ENCODE measurements at places on chromosomes 6 and 20.

DNA sequence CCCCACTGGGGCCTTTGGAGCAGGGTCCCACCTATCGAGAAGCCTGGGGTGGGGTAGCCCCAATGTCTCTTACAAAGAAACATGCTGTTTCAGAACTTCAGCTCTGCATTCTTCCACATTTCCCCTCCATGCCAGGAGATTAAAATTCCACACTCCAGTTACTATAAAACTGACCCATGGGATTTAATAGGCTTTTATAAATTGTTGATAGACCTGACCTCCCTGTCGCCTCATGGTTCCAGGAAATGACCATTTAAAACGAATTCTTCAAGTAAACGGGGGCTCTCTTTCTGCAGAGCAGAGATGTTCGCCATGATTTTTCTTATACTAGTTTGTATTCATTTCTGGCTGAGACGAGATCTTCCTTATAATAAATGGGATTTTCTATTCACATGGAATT lies 19.3 kb downstream of the RIN2 start:
- DNase-seq: no peak

DNA sequence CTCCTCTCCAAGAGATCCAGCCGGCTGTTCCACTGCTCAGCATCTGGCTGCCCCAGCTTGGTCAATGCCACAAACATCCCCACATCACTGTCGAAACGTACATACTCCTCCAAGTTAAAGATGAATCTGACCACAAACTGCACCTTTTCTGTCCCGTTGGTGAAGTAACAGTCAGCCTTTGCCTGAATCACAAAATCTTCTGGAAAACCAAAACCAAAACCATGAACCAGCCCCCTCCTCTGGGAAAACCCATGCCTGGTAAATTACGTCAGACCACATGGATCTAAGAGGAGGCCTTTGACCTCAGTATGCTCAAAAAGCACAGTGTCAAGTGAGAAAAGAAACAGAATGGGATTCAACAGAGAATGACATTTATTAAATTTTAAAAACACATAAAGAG lies 1.7 kb downstream of the HLA-DOB start:
- DNase-seq: no peak

DNA sequence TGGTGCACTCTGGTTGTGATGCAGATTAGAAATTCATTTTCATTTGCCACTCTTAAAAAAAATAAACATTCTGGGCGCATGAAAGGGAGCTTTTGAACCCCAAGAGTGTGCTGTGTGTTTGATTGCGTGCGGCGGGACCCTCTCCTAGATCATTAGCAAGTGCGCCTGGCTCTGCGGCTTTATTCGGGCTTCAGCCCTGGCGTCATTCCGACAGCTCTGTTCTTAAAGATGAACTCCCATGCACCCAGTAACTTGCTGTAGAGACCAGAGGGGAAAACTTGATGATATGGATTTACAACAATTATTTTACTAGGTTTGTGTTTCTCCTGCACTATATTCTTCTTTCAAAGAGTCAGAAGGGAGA lies 48.9 kb upstream of the ARMC2 start:
- DNase-seq: no peak

GRCh38 chr6:129607581-129608186 lies 102.3 kb downstream of the ARHGAP18 start:
- no peak for DNase-seq

- no peak for DNase-seq
Observed at GRCh38 chr6:125688138-125688537, 61.3 kb upstream of the HEY2 start.

GRCh38 chr6:37640786-37641395 lies 56.8 kb downstream of the MDGA1 start:
- DNase-seq: no peak

- DNase-seq: no peak
Observed at GRCh38 chr6:3836566-3836965, 12.6 kb upstream of the FAM50B start.

DNA sequence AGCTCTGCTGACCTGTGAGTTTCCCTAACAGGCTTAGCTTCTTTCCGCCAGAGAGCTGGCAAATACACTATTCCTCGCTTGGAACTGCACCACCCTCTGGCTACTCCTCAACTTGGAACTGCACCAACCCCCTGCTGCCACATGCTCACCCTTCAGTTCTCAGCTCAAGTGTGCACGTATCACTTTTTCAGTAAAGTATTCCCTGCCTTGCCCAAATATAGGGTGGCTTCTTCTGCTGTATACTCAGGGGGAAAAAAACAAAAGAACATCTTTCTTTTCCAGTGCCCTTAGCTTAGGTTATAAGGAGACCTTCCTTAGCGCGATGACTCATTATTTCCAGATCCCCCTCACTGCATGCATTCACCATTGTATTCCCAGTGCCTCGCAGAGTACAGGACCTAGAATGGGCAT lies 21.2 kb downstream of the GNAS-AS1 start:
- no peak for DNase-seq

DNA sequence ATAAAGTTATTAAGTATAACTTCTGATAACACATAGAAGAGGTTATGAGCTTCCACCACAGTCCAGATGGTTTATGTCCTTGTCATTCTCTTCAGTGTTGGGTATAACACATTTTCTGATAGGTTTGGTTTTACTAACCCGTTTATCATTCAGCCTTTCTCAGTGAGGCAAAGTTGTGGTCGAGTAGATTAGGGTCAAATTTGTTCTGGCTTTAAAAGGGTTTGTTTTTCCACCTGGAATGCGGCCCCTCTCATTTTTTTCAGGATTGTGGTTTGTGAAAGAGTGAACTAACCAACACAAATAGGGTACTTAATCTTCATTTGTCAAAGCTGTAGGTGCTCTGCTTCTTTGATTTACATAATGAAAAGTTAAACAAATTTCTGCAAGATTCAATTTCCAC lies 204.2 kb upstream of the ASCC3 start:
- no peak for DNase-seq

DNA sequence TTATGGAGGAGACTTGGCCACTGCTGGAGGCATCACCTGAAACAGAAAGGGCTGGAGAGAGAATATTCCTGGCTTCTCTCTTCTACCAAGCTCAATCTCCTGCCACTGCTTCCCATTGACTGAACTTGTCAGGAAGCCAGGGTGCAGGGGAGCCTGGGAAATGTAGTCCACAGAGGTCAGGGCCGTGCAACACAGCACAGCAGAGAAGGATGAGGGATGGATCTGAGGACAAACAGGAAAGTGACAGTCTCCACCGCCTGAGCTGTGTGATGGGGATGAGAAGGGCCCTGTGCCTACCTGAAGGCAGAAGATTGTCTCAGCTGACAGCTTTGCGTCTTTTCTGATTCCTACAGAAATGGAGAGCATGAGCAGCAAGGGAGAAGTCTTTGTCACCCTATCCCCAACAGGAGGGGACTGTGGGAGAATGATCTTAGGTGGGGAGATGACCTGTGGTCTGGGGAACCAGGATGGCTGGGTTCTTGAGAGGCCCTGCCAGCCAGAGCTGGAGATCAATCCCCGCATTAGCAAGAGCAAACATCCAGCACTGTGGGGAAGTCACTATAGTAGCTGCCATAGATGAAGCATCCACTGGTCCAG lies 114.2 kb downstream of the SNX5 start:
- no peak for DNase-seq

GRCh38 chr20:12965870-12966251 lies 42.9 kb upstream of the SPTLC3 start:
- DNase-seq: no peak

DNA sequence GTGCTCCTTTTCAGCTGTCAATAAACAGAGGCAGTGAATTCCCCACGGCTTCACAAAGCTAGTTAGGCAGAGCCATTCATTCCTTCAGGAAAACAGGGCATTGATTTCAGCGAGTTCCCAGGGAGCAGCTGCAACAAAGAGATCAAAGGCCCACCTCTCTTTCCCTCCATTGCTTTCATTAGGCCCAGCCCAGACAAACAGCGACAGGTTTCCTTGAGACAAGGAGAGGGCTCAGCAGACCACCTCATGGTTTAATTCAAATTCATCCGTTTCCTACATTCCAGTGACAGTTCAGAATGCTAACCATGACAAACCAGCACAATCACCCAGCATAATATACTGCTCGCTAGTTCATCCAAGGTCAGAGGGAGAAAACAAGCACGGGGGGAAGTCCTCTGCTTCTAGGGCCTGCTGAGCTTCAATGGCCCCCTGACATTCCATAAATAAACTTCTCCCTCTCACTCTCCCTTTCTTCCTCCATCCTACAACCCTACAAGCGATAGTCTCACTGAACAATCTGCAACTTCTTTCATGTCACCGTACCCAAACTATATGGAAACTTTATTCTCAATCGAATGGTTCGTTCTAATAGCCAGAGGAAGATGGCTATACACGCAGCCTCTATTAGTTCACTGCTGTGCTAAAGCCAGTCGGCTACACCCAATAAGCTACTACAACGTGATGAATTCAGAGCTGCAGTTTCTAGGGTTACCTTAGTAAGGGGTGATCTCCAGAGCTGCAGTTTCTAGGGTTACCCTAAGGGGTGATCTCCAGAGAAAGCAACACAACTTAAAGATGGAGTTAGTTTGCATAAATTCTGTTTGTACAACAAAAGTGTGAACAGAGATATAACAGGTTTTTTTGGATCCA lies 34.7 kb downstream of the PLAGL1 start:
- DNase-seq: no peak

GRCh38 chr6:108846628-108847027 lies 1.6 kb upstream of the ARMC2 start:
- DNase-seq: no peak

DNA sequence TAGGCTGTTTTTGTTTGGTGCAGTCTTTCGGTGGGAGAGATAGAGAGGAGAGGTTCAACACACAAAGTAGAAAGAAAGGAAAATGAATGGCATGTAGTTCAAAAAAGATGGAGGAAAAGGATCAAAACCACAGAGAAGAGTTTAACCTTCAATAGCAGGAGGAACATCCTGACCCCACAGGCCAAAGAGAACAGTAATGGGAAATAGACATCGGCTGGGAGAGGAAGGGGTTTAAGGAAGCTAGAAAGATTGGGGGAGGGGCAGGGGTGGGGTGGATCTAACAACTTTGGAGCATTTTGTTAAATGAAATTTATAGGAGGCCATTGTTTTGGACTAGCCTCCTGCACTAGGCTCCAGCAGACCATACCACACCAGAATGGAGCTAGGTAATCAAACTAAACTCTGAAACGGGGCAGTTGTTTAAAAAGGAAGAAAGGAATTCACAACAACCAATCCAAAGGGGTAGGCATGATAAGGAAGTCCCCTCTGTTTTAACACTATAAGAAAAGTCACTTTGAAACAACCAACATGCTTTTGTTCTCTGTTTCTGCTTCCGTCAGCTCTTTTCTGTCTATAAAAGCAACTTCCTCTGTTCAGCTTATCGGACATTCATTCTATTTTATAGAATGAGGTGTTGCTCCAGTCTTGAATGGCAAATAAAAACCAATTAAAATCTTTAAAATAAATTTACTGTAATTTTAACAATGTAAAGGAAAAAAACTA lies 82.6 kb downstream of the EPB41L2 start:
- no peak for DNase-seq

DNA sequence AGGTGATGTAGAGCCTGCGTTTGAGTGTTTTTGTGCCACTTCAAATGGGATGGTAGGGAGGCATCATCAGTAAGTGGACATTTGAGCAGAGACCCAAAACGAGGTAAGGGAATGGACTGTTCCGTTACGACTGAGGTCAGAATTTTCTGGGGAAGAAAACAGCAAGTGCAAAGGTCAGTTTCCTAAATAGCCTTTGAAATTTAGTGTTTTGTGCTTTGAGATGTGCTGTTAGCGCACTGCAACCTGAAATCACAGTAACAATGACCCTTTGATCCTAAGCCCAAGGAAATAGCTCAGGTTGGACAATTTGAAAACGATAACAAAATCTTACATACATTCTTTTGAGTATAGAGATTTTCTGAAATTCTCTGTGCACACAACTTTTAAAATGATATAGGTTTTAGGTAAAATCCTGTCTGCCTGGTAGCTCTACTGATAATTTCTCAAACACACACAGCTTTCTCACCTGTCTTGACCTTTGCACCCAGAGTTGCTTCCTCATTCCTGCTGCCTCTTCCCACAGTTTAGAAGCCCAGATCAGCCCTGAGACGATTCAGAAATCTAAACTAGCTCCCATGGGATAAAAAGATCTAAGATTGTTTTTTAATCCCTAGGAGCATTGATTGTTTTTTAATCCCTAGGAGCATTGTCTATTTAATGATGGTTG lies 22.1 kb downstream of the DCBLD1 start:
- no peak for DNase-seq

- DNase-seq: no peak
Observed at GRCh38 chr20:50189681-50190250, 864 bp upstream of the CEBPB start.

- no peak for DNase-seq
Observed at GRCh38 chr6:15943423-15943822, 185.5 kb upstream of the MYLIP start.

GRCh38 chr20:46283426-46284039 lies 24.8 kb downstream of the CDH22 start:
- DNase-seq: no peak

- DNase-seq: no peak
Observed at GRCh38 chr6:55456016-55456415, 123.0 kb downstream of the HMGCLL1 start.

GRCh38 chr6:30748851-30749540 lies 4.6 kb upstream of the IER3 start:
- no peak for DNase-seq

- no peak for DNase-seq
Observed at GRCh38 chr6:89311853-89312531, 3.1 kb downstream of the GABRR2 start.

DNA sequence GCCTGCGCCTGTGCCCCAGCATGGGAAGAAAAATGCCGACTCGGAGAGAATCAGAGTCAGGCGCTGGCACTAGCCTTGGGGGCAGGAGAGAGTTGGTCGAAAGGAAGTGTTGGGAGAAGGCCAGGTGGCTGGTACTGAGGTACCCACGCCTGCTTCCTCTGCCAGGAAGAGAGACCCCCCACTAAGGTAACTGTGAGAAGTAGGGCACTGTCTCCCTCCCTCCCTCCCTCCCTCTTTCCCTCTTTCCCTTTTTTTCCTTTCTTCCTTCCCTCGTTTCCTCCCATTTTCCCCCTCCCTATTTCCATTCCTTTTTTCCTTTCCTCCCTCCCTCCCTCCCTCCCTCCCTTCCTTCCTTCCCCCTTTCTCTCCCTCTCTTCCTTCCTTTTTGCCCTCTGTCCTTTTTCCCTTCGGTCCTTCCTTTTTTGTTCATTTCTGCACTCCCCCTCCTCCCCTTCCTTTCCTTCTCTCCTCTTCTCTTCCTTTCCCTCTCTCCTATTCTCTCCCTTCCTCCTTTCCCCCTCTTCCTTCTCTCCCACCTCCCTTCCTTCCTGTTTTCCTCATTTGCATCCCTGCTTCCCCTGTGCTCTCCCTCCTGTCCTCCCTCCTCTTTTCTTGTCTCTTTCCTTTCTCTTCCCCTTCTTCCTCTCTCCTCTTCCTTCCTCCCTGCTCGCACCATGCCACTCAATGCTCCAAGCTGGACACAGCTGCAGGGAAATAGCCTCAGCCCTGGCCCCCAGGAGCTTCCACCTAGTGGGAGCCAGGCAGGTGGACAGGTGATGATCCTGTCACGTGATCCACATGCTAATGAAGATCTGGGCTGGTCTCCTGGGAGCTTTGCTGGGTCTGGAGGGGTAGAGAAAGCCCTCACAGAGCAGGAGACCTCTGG lies 148.0 kb downstream of the DHX35 start:
- no peak for DNase-seq
